ENCODE measurements at places on chromosomes 12 and 14. TPM values are rescaled to one million over a fixed set of nuclear protein-coding genes. Genes with fewer than 3 reads are reported as not detected.

- peak; percentile 82 for DNase-seq
Measured at GRCh38 chr14:55107766-55108554, 21.1 kb upstream of the LGALS3 start.

BATF gene
- polyA plus RNA-seq = not detected

ASCL1 gene
- not detected for polyA plus RNA-seq

DNA sequence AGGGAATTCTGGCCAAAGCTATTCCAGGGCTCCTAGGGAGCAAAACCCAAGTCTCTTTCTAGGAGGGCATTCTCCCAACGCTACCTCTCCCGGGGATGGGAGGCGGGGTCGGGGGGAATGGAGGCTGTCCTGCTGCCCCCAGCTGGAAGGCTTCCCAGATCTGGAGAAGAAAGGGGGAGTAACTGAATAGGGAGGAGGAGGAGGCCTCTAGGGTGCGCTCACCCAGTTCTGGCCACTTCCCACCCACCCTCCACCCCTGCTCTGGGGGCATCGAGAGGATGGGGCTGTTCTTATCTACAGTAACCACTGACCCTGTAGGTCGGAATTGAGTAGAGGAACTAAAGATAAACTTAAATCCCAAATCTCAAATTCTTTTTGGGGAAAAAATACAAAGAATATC lies 579 bp upstream of the RNASE1 start:
- DNase-seq = no peak

GRCh38 chr14:49052521-49052920 lies 533.7 kb downstream of the RPS29 start:
- DNase-seq = no peak

- no peak for DNase-seq
Measured at GRCh38 chr12:8907513-8907912, 6.8 kb upstream of the PHC1 start.

ARMH4 gene
- polyA plus RNA-seq = 0.15 TPM

DNA sequence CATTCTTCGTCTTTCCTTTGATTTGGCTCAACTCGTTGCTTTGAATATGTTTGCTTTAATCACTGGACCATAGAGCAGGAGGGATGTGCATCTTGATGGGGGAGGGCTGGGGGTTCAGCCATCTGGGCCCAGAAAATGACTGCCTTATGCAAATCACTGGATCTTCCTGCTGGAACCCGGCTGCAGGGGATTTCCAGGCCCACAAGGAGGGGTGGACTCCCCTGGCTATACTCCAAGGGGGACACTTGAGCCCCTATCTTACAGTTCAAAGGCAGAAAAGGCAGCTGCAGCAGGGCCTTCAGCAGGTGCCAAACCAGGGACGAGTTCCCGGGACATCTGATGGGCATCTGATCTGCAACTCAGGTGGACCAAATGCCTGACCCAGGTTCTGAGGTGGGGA lies 122.5 kb downstream of the DICER1 start:
- DNase-seq = no peak

Data from A549 (cell line).